ENCODE measurements at places on chromosomes 13 and 19.

DNA sequence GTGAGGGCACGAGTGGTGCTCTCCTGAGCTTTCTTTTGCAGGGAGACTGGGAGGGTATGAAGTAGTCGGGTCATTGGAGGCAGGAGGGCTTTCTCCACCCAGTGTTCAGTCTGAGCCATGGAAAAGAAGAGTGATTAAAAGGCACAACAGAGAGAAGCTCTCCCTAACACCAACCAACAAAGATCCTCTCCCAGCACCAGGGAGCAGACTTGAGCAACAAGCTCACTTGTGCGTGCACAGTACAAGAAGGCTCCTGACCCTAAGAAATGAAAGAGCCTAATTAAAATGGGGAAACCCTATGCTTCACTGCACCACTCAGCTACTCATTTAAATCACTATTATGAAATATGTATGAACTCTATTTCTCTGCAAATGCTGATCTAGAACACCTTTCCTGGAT, 276.3 kb upstream of the SOX21 start:
- DNase-seq, result no peak

GRCh38 chr19:27772059-27772458, 1440.9 kb downstream of the UQCRFS1 start:
- no peak for DNase-seq

DNA sequence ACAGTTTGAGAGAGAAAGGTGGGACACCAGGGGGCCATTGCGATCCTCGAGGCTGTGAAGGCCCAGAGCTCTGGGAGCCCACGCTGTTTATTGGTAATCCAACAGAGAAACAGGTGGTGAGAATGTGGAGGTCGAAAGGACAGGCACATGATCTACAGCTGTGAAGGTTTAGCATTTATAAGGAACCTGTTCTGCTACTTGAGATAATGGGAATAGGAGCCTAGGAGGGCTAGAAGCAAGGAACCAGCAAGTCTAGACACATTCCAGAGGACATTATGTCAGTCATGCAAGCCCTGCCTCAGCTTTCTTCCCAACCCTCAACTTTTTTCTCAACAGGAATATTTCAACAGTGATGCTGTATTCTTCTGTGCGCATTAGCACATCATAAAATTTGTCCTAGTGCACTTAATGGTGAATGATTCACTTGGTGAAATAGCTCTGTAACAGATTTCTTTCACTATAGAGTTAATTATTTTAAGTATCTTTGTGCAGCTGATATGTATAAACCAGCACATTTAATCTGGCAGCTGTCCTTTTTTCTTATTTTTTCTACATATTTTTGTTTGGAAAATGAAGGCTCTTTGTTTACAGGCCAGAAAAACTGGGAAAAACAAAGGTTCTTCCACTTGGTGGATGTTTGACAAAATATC, 25.4 kb downstream of the ZNF90 start:
- DNase-seq, result no peak

GRCh38 chr19:23345838-23346237, 49.4 kb downstream of the ZNF91 start:
- DNase-seq, result no peak

- no peak for DNase-seq
Observed at GRCh38 chr19:55626350-55626749, 2.0 kb upstream of the ZNF784 start.

GRCh38 chr19:16841391-16841926, 12.3 kb downstream of the SIN3B start:
- DNase-seq, result no peak

- DNase-seq, result no peak
Observed at GRCh38 chr19:6248341-6248740, 31.4 kb downstream of the MLLT1 start.

DNA sequence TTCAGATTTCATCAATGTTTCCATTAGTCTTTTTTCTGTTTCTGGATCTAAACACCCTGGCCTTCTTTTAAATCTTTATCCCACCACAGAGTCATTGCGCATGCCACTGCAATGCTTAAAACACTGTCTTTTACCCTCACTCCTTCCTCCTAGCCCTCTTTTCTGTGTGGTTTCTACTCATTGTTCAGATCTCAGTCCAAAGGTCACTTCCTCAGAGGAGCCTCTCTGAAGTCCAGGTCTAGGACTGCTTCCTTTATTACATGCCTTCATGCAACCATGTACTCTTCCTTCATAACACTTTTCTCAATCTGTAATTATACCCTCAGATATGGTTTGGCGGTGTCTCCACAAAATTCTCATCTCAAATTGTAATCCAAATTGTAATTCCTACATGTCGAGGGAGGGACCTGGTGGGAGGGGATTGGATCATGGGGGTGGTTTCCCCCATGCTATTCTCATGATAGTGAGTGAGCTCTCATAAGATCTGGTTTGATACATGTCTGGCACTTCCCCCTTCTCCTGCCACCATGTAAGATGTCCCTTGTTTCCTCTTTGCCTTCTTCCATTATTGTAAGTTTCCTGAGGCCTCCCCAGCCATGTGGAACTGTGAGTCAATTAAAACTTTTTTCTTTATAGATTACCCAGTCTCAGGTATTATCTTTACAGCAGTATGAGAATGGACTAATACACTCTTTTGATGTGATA, 808.9 kb downstream of the DIAPH3 start:
- DNase-seq, result no peak

DNA sequence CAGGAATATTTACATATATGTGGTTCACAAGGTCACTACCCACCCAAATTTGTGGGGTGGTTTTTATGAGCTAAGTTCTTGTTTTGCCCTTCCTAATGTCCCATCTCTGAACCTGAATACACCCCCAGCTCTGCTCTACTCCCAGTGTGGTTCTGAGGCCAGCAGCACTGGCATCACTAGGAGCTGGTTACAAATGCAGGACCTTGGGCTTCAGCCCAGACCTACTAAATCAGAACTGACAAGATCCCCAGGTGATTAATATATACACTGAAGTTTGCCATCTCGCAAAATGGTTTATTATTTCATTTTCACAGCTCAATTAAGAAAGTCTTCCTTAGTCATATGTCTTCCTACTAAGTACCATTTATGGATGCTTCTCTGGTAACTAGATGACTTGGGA, 67.9 kb downstream of the FOXO1 start:
- no peak for DNase-seq

GRCh38 chr13:59437544-59438301, 726.0 kb downstream of the DIAPH3 start:
- no peak for DNase-seq

GRCh38 chr13:36430247-36431203, 1.8 kb upstream of the CCNA1 start:
- no peak for DNase-seq

DNA sequence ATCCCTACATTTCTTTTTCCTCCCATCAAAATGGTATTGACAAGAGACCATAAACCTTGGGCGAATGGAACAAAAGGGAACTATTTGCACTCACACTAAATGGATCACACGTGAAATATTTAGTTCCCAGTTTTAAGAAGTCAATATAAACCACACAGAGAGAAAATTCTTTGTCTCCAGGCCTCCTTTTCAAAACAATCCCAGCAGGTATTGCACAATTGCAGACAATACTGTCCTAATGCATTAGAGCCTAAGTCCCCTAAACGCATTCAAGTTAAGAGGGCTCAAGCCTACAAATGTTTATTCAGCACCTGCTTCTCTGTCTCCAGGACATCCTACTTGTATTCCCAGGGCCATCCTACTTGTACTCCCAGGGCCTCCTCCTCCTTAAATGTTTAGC, 1.3 kb upstream of the B3GLCT start:
- DNase-seq, result no peak

- DNase-seq, result no peak
Observed at GRCh38 chr19:19304186-19304965, 15.9 kb downstream of the SUGP1 start.

DNA sequence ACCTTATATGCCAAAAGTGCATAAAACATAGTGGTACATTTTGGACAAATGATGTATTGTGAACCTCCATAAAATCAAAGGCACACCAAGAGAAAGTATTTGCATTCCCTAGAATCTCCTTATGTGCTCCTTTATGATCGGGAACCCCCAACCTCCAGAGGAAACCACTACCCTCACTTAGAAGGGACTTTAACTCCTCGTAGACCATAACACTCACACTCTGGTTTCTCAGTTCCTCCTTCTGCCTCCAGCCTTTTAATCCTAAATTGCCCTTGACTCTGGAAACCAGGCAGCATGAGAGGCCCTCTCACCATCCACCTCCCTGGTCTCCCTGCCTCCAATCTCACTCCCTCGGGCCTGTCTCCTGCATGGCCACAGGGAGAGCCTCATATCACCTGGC, 9.8 kb upstream of the KCNN4 start:
- DNase-seq, result no peak

DNA sequence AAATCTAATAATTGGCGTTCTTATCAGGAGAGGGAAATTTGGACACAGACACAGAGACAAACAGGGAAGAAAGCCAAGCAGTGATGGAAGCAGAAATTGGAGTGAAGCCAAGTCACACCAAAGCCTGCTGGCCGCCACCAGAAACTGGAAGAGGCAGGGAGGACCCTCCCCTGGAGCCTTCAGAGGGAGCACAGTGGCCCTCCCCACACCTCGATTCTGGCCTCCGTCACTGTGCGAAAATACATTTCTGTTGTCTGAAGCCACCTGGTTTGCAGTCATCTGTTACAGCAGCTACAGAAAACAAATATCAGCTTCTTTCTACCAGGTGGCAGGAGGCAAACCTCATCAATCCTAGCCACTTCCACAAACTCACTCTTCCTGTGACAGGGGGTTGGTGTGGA, 8.3 kb upstream of the TLE6 start:
- no peak for DNase-seq

DNA sequence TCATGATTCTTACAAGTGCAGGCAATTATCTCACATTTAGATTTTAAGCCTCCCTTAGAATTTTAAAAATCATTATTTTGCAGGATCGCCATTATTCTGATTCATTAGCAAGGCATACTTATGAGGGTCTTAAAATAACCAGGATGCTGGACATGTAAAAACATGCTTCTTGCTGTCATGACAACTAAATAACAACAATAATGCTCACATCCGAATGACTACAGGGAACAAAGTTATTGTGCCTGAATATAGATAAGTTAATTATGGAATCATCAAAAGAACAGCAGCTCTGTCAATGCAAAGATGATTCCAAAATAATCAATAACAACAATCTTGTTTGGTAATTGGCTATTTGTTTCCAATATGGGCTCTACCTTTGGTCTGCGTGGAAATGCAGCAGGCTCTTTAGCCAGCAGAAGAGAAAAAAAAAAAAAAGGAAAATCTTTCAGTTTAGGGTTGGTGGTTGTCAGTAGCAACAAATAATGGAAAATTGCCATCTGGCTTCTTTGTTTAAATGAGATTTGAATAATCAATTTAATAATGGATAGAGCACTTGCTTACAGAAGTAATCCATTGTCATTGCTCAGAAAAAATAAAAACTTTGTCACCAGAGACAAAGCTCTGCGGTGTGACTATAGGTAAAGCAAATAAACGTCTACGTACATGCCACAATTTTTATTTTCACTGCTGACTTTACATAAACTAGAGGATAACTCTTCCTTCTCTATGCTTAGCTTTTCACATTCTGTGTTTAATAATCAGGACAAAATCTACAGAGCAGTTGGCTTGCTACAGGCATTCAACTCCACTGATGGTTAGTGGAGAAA, 468.9 kb upstream of the TSHZ3 start:
- DNase-seq, result no peak

DNA sequence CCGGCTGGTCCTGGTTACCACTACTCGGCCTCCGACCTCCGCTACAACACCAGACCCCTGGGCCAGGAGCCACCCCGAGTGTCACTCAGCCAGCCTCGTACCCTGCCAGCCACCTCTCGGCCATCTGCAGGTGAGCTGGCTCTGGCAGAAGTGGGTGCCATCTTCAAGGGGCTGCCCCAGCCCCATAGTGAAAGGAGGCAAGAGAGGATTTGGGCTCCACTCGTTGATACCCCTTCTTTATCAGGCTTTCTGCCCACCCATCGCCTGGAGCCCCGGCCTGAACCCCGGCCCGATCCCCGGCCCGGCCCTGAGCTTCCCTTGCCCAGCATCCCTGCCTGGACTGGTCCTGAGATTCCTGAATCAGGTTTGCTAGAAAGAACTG, 7.1 kb downstream of the LTBP4 start:
- DNase-seq, result no peak

DNA sequence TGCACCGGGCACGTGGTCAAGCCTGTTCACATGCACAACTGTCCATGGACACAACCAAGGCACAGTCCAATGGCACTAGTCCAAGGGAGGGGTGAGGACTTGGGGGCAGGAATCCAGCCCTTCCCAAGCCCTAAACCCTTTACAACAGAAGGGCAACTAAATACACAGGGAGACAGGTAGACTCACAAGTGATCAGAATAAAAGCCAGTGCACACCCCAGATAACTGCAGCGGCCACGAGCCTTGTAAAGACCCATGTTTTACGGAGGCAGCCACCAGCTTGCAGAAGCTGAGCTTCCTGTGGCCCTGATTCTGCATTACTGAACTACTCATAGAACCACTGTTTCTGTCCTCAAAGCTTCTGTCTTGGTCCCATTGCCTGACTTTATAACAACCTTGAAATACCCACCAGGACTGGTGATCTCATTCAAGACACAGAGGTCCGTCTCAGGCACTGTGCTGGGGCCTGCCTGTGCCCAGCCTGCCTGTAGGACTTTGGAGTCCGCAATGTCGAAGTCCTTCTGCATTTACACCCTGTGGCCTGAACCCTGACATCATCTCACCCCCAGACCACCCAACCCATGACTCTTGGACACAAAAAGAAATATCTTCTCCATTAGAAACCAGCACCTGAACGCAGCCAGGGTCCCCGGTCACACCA, 181.2 kb downstream of the COL4A1 start:
- DNase-seq, result no peak

- no peak for DNase-seq
Observed at GRCh38 chr13:76917095-76917494, 30.9 kb upstream of the KCTD12 start.
